ENCODE measurements at places on chromosomes 11 and 22.
A peak's percentile ranks its signal among the peaks of the same experiment; 100 is the strongest.

DNA sequence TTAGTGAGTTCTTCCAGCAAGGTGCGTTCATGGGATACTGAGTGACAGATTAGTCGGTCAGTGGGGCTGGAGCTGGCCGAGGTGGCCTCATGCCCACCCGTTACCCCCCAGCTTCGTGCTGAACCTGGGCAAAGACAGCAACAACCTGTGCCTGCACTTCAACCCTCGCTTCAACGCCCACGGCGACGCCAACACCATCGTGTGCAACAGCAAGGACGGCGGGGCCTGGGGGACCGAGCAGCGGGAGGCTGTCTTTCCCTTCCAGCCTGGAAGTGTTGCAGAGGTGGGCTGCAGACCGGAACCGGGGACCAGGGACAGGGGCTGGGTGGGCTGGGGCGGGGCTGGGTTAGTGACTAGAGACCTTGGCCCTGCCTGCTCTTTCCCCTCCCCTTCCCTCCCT is 2.9 kb downstream of the LGALS1 start:
- DNase-seq = no peak

DNA sequence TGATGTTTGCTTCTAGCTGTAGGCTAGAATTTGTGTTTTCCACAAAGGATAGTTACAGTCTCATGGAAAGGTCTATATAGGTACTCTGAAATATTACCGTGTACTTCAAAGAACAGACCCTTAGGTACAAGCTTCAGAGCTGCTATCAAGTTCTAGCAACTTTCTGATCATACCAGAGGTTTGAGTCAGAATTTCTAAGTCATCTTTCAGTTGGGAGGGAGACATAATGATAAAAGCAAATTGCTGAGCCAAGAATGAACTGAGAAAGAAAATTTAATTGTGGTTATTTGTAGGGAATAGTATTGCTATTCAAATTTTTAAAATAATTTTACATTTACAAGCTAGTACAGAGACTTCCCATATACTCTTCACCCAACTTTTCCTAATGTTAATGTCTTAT is 19.9 kb upstream of the ME3 start:
- DNase-seq = no peak

- DNase-seq = no peak
These were observed 2.5 kb downstream of the FGF3 start for GRCh38 chr11:69816671-69817070.

- no peak for DNase-seq
These were observed 12.6 kb upstream of the FJX1 start for GRCh38 chr11:35605706-35606105.

DNA sequence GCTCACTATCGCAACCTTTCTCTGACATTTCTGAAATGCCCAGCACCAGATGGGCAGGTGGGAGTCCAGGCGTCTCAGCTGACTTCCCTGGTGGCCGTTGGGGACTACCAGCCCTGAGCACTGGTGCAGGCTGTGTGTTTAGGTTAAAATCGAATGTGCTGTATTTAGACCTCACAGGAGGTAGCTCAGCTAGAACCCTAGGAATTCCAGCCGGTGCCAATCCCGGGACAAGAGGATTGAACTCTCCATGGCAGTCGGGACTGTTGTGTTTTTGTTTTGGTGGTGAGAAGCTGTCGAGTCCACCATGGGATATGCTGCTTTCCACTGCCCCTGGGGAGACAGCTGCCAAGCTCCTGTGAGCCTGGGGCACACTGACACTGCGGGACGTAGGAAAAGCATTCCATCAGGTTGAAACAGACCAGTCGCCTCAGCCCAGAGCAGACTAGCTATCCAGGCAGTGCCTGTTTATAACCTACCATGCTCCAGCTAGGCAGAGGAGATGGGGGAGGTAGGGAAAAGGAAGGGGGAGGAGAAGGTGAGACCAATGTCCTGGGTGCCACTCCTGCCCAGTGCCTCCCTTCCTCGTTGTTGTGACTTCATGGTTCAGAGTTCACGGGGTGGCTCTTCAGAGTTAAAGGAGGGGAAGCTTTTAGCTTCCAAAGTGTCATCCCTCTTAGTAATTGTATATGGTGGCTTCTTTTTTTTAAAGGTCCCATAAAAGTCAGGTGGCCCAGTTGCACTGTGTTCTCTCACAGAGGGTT is 53.0 kb downstream of the MICAL2 start:
- peak; percentile 21 for DNase-seq

GRCh38 chr11:28939381-28939780 is 831.2 kb downstream of the METTL15 start:
- DNase-seq = no peak

GRCh38 chr11:10838881-10839280 is 19.0 kb downstream of the ZBED5 start:
- DNase-seq = no peak

- no peak for DNase-seq
These were observed 38.3 kb upstream of the NNMT start for GRCh38 chr11:114257621-114258558.

GRCh38 chr22:37640591-37641560 is 1.4 kb downstream of the SH3BP1 start:
- DNase-seq = no peak

- no peak for DNase-seq
These were observed 435.5 kb downstream of the RAB38 start for GRCh38 chr11:87739766-87740165.

- DNase-seq = no peak
These were observed 62.9 kb upstream of the B3GAT1 start for GRCh38 chr11:134474942-134475341.

DNA sequence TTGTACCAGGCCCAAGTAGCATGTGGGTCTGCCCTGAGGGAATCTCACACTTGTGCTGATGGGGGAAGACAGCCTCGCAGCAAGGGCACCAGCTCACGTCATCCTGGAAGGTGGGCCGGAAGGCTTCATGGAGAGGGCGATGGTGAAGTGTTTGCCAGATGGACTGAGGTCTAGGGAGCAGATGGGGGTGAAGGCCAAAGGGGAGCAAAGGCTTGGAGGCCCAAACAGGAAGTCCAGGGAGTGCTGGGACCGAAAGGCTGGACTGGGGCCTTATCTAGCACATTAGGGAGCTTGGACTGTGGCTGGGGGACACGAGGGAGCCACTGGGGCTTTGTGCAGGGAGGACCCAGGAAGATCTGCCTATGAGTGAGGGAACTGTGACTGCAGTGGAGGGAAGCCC is 1.2 kb upstream of the TNFRSF13C start:
- no peak for DNase-seq

DNA sequence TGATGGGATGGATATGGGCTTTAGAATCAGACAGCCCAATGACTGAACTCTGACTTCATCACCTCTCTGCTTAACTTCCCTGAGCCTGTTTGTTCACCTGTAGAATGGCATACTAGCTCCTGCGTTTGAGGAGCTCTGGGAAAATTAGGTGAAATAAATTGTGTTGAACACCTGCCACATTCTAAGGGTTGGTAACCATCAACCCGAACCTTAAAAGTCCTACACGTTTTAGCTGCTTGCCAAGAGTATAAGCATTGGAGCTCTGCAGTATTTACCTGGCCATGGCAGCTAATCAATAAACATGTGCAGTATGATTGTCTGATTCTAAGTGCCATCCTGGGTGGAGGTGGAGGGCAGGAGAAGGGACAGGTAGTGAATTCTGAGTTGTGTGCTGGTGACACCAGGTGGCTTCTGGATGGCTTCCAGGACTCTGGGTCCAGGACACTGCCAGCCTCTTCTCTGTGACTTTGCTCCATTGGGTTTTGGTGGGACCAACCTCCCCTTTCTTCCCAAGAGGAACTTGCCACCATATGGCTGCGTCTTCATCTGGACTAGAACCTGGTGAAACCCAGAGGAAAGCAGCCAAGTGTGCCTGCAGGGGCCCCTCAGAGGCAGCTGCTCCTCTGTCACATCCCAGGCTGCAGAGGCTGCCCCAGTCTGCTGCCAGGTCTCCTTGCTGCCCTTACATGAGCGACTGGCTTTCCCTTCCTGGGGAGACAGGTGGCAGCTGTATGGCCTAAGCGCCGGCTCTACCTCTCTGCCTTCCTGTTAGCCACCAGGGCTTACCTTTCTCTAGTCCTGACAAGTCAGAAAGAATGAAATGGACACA is 85.6 kb downstream of the CACNG2 start:
- DNase-seq = no peak

DNA sequence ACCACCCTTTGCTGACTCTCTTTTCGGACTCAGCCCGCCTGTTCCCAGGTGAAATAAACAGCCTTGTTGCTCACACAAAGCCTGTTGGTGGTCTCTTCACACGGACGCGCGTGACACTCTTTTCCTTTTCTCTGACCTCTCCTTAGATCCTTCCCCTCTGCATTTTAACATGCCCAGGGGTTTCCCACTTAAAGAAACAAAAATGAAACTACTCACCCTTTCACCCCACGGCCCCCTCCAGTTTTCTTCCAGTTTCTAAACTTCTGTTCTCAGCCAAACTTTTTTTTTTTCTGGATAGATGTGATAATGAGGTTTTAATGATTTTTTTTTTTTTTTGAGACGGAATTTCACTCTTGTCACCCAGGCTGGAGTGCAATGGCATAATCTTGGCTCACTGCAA is 32.8 kb upstream of the NUP50 start:
- DNase-seq = no peak

DNA sequence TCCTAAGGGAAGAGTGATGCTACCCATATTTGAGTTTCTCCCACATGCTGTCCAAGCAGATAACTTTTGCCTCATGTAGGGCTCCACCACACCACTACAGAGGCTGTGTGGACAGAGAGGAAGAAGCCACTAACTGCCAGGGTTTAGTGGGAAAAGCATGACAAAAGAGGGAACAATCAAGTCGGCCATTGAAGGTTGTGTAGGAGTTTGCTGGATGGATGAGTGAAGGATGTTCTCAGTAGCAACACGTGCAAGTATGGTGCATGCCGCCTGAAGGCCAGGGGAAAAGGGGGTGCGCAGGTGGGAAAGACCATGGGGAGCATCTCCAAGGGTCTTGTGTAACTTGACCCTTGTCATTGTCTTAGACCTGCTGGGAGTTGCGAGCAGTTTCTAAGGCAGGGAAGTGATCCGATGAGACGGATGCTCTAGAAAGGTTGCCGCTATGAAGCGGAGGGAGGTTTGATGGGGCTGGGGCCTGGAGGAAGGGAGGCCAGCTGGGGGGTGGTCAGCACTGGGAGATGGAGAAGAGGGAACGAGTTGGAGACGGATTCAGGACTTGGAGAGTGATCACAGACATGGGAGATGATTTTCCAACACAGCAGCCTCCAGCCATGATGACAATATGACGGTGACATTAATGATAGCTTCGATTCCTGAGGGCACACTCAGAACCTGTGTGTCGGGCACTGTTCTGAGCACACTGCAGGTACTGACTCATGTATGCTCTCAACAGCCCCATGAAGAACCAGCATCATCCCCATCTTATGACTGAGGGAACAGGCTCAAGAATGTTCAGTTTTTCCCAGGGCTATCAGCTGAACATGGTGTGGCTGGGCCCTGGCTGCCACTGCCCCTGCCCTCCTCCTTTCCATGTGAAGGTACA is 53.7 kb downstream of the CD6 start:
- no peak for DNase-seq

GRCh38 chr22:39592081-39593065 is 21.8 kb downstream of the CACNA1I start:
- DNase-seq = peak; percentile 71

DNA sequence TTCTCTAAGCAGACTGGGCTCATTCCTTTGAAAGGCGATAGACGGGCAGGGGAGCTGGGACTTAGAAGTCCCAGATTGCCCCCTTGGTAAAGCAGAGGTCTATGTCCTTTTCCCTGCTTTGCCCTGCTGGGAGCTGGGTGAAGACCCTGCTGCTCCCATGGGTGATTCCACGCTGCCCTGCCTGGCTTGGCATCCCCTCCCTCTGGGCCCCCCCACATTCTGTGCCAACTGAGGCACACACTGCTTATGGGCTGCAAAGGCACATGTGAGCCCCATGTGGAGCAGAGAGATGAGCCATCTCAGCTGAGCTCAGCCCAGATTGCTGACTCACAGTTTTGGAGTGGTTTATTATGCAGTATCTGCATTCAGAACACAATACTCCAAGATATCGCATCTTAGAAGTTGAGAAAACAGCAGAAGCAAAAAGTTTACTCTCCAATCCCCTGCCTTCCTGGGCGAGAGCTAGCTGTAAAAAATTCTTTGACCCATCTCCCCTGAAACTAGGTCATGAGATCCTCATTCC is 127.2 kb downstream of the ST3GAL4 start:
- no peak for DNase-seq

- no peak for DNase-seq
These were observed 44.0 kb upstream of the KLHL35 start for GRCh38 chr11:75476739-75477613.

GRCh38 chr11:68780829-68781228 is 29.5 kb upstream of the TESMIN start:
- peak; percentile 24 for DNase-seq

DNA sequence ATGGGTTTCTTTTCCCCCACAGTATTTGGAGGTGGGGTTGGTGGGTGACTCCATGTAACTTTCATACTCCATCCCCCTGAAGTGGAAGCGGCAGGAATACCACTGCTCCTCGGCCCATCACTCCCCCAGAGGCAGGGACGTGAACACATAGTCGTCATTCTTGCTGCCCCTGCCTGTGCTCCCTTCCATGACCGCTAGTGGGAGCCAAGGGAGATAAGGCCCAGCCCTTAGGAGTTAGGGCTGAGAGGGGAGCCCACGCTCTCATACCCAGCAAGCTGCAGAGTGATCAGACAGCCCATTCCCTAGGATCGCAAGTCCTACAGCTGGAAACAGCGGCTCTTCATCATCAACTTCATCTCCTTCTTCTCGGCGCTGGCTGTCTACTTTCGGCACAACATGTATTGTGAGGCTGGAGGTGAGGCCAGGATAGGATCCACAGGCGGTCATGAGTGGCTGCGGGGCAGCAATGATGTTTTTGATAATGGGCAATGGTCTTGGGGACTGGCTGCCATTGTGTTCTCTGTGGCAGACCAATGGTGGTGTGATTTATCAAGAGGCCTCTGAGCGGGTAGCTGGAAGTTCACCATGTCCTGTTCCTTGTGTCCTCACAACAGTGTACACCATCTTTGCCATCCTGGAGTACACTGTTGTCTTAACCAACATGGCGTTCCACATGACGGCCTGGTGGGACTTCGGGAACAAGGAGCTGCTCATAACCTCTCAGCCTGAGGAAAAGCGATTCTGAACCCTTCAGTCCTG is 15.9 kb downstream of the RHOG start:
- DNase-seq = peak; percentile 80

- no peak for DNase-seq
These were observed 27.7 kb upstream of the MUC5B start for GRCh38 chr11:1194977-1195681.

DNA sequence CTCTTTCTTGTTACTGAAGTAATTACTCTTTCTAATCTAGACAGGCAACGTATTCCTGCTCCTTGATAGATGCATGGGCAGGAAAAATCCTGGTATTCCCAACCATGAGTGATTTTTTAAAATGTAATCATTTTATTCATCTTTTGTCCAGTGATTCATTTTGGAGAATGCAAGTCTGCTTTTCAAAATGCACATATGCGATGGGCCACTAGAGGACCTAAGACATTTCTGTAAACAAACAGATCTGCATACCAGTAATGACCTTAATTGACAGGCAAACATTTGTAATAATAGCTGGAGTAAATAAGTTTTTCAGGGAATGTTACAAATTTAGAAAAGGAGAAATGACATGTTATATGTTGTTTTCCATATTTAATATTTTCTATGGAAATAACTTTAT is 1167.6 kb downstream of the JRKL start:
- DNase-seq = no peak

GRCh38 chr11:67373648-67374570 is 511 bp upstream of the CLCF1 start:
- peak; percentile 96 for DNase-seq

- no peak for DNase-seq
These were observed 55.7 kb downstream of the NCAM1 start for GRCh38 chr11:113016905-113017304.

GRCh38 chr11:8601376-8602133 is 7.5 kb upstream of the STK33 start:
- DNase-seq = no peak

All from A549 (cell line).